Fibroblast of skin of right biceps (primary cell): ENCODE measurements at places on chromosomes 1 and 21.

- no peak for DNase-seq
Measured at GRCh38 chr1:26191739-26192138, 1.3 kb downstream of the CATSPER4 start.

GRCh38 chr1:110428946-110429345 lies 21.5 kb upstream of the LAMTOR5 start:
- no peak for DNase-seq

DNA sequence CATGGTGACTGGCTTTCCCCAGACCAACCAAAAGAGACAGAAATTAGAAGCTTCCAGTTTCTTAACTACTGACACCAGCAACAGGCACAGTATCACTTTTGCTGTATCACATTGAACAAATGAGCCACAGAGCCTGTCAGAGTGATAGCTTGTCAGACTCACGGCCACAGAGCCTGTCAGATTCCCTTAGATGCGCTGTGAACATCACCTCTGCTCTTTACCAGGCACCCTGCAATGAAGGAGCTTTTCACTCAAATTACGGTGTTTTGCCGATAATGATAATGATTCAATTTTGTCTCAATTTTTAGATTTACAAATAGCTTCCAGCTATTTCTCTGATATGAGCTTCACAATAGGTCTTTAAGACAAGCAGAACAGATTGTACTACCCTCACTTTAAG lies 107.9 kb upstream of the GNG12 start:
- DNase-seq: no peak

- DNase-seq: peak; percentile 70
Measured at GRCh38 chr21:43733529-43734071, 14.7 kb downstream of the PDXK start.

GRCh38 chr1:164765557-164765956 lies 206.6 kb downstream of the PBX1 start:
- DNase-seq: peak; percentile 95

GRCh38 chr1:14897547-14897946 lies 256.0 kb upstream of the TMEM51 start:
- no peak for DNase-seq

DNA sequence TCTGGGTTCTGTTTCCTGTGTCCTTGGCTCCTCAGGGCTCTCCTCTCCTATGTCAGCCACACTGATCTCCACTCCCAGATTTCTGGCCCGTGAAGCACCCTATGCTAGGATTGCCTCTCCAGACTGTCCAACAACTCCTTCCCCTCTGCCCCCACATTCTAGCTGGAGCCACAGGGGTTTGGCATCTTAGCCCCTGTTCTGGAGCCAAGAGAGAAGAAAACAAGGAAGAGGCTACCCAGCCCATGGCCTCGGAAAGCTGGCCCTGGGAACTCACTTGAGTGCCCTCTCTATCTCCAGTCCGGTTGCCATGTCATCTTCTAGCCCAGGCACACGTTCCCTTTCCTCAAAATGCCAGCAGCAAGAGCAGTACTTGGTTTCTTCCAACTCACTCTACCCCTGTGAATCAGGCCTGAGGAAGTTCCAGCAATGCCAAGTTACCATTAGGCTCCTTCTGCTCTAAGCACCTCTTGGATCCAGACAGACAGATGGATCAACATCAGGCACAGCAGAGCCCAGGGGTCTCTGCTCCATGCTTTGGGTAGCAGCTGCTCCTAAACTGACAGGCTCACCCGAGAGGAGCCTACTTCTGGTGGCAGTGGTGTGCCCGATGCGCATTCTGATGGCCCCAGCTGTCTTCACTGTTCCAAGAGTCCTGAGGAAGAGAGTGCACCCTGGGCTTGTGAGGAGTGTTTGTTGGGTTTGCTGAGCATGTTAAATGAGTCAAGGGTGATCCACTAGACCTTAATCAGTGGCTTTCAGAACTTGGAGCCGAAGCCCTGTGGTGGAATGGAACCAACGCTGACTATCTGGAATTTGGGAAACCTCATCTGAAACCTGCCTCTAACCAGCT lies 11.6 kb upstream of the GPR61 start:
- no peak for DNase-seq

DNA sequence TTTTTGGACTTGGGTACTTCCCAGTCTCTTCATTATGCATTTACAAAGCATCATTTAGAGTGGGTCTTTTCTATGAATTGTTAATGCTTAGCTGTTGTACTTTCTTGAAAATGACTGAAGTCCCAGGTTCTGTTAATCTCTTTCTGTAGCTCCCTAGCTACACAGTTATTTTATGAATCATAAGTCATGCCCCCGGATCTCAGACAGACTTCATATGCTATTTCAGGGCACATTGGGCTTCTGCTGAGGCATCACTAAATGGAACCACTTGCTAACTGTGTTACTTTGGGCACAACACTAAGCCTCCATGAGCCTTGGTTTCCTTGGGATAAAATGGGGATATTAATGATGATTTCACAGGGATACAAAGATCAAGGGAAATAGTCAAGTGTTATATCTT lies 55.5 kb upstream of the RBM15 start:
- DNase-seq: no peak

DNA sequence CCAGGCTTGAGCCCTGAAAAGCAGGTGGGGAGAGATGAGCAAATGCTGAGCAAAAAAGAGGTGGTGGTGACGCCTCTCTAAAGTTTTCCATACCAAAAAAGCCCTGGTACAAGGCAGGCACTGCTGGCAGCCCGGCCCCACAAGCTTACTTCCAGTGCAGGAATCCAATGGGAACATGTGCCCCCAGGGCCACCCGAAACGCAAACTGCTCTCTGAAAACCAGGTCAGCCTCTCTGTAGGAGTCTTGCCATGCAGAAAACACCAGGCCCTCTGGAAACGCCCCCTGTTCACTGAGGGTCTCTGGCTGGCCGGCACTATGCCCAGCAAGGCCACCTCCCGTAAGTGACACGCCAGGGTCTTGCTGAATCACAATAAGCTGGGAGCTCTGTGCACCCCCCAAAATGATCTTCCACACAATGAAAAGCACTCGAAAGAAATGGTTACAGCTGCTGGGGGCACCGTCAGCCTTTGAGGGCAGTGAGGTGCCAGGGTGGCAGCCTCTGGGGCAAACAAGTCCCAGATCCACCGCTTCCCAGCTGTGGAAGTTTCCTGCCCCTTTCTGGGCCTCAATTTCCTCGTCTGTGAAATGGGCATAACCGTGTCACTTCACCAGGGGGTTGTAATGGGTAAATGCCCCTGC lies 170.5 kb downstream of the TOMM20 start:
- DNase-seq: no peak

GRCh38 chr1:157198619-157199420 lies 60.6 kb upstream of the ETV3 start:
- no peak for DNase-seq

DNA sequence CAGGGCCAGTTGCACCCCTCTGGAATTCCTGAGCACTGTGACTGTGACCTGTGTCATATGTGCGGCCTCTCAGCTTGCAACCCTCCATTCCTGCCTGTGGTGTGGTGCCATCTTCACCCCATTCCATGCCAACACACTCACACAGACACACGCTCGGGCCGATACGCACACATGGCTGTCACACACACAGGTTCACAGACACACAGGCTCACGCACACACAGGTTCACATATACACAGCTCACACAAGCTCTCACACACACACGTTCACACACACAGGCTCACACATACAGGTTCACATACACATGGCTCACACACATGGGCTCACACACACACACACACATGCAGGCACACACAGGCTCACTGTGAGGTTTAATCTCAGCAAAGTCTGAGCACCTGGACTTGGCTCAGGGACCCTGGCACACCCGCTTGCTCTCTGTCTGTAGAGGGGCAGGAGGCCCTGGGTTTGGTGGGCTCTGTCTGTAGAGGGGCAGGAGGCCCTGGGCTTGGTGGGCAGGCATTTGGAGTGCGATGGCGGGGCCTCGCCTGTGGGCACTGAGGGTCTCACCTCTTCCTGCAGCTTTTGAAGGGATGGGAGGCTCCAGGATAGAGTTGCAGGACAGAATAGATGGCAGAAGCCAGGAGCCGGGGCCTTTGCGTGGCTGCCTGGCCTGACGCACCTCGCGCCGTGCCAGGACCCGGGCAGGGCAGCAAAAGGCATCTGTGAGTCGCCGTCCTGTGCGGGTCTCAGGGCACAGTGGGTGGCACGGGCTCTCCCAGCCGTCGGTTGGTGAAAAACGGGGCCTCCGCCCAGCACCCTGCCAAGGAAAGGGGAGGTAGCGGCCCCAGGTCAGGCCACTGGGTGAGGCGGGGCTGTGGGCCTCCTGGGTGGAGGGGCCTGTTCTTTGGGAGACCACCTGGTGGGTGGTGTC lies 17.1 kb downstream of the COL18A1 start:
- DNase-seq: no peak

- DNase-seq: peak; percentile 56
Measured at GRCh38 chr1:183019860-183020259, 3.4 kb upstream of the LAMC1 start.

DNA sequence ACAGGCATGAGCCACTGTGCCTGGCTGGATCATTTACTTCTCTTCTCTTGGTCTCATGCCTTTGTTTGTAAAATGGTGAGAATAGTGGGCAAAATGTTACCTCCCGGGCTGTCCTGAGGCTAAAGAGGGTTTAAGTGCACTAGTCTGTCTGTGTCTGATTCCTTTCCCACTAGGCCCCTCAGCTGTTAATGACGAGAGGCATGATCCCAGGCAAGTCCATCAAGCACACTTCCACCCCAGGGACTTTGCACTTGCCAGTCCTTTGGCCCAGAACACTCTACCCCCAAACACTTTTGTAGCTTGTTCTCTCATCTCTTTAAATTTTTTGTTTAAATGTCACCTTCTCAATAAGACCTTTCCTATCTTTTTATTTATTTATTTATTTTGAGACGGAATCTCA lies 13.8 kb upstream of the EPB41 start:
- DNase-seq: no peak

DNA sequence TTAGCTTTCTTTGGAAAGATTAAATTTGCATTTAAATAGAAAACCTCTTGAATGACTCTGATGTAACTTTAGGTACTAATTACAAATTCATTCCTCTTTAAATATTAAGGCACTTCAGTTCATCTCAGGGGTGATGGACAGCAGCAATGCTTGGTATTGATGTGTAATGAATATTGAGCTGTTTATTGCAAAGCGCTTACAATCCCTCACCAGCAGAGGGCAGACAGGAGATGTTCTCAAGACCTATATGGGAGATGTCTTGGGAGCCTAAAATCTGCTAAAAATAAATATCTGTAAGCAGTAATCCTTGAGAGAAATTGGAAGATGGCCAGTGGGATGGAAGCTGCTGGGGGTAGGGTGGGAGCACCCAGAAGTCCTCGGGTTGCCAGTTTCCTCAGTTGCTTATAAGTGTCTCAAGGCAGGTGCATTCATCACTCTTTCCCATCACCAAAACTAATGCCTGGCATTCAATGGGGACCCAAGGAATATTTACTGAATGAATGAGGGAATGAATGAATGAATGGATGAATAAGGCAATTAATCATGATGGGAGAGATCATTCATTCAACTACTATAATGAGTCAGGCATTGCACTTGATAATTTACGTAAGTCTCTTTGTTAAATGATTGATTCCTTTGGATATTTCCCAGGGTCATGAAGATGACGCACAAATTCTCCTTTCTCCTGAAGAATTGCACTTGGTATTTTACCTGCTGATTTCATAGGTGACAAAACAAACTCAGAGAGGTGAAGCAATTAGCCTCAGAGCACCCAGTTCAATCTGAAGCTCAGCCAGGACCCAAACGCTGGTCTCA lies 2.3 kb downstream of the KLHDC8A start:
- peak; percentile 68 for DNase-seq

DNA sequence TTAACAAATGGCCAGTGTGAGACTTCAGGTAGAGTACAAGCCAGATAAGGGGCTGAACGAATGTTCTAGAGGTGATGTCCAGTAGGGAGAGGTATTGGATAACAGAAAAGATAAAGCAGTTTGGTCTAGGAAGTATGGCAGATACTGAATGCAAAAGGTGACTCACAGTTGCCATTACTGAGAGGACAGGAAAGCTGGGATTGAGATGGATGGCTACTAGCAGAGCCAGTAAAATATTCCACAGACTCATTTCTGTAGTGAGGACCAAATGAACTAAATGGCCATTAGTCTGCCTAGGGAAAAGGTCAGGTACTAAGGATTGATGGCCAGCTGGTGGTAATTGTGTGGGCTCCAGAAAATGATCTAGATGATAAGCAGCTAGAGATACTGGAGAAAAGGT lies 11.5 kb downstream of the MACO1 start:
- DNase-seq: peak; percentile 56

DNA sequence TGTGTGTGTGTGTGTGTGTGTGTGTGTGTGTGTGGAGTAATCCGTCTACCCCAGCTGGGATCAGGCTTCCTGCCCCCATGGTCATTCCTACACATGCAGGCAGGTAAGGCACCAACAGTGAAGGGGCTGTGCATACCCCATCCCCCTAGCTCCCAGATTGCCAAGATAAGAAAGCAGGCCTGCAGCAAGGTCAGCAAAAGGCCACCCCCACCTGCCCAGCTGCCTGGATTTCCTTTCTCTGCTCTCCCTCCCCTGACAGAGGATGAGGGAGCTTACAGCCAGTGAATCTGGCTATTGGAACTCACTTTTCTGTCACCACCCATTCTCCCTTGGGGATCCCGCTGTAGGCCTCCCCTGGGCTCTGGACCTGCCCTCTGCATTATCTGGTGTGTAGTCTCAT lies 7.9 kb downstream of the ALX3 start:
- DNase-seq: no peak

DNA sequence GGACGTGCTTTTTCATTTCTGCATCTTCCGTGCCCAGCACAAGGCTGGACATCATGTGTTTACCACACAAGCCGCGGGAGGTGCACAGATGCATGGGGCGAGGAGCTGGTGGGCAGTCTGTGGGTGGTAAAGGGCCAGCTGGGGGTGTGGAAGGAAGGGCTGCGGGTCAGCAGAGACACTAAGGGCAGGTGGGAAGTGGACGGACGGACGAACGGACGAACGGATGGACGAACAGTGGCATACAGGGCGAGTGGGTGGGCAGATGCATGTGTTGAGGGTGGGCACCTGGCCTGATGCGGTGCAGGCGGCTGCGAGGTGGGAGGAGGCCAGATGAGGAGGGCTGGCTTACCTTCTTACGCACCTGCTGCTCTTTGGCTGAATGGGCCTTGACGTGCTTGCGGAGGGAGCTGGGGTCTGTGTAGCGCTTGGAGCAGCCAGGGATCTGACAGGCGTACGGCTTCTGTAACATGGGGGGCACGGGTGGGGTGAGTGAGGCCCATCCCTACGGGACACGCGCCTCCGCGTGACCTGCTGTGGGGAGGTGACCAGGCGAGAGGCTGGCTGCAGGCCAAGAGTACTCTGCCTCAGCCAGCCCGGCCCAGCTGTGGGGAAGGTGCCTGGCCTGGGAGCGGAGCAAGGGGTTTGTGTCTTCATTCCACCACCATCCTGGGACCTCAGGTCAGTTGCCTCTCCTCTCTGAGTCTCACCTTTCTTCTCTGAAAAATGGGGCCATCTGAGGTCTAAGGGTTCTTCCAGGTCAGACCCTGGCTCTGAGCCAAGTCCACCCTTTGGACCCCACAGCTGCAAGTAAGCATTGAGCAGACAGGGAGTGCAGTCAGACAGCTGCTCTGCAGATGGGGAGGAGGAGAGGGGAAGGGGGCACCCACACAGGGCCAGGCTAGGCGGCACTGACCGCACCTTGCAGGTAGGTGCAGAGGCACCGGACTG lies 65.5 kb downstream of the DMRTB1 start:
- DNase-seq: no peak

GRCh38 chr21:32388306-32388705 lies 4.5 kb downstream of the URB1 start:
- no peak for DNase-seq
